ENCODE measurements at places on chromosomes 16 and 17.
A peak's percentile ranks its signal among the peaks of the same experiment; 100 is the strongest.

- peaks cover 17% of the 10 kb centered on the region for H3K36me3 ChIP-seq
- H3K4me1 ChIP-seq: peaks cover 37% of the 10 kb centered on the region
- DNase-seq: peak; percentile 22
- peak overlapping the region; percentile 99 for H3K27ac ChIP-seq
- H3K27me3 ChIP-seq: no peaks in the 10 kb centered on the region
Measured at GRCh38 chr16:29926711-29927052, 656 bp upstream of the KCTD13 start.

DNA sequence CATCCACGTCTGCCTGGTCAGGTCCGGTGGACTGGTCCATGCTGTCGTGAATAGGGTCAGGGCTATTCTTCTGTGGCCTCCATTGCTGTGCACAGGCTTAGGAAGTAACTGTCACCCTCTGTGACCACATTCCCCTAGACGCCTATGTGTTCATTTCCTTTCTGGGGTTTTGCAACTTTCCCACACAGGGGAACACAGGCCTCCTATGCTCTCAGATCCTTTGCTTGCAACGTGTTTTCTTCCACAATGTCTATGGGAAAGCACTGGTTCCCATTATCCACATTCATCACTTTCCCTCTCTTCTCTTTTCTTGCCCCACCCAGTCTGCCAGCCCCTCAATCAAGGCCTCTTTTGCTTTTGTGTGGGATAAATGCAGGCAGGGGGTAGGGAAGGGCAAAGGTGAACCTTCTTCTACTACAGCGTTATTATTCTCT is 43.2 kb upstream of the DNAJA2 start:
- DNase-seq: no peak
- H3K4me3 ChIP-seq: no peak overlapping the region
- H3K4me1 ChIP-seq: peaks cover 10% of the 10 kb centered on the region
- no peaks in the 10 kb centered on the region for H3K36me3 ChIP-seq
- no peak overlapping the region for H3K27ac ChIP-seq
- H3K27me3 ChIP-seq: peaks cover 5% of the 10 kb centered on the region

- no peaks in the 10 kb centered on the region for H3K27me3 ChIP-seq
- peaks cover 4% of the 10 kb centered on the region for H3K36me3 ChIP-seq
- no peak overlapping the region for H3K27ac ChIP-seq
- H3K4me1 ChIP-seq: peaks cover 45% of the 10 kb centered on the region
Measured at GRCh38 chr16:58511933-58512815, 3.1 kb upstream of the SETD6 start.

DNA sequence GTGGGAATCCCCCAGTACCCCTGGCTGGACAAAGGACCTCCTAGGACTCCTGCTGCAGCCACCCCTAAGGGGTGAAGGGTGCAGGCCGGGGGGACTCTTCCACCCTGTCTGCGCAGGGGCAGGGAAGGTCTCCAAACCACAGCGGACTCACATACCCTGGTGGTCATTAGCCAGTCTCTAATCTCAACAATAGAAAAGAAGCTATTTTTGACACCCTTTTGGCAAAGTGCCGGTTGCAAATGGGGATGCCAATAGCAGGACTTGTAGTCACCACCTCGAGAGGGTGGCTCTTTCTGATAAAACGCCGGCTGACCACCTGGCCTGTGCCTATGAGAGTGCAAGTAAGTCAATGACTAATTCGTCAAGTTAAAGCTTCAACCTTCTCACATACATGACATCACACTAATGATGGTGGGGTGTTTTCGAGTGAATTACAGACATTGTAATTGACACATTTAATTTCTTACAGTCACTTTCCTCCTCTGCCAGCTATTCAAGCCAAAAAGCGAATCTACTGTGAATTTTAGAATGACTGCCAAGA is 23.1 kb upstream of the DNAH17 start:
- no peak for DNase-seq
- no peak overlapping the region for H3K4me3 ChIP-seq
- no peaks in the 10 kb centered on the region for H3K36me3 ChIP-seq
- H3K27me3 ChIP-seq: peaks cover 4% of the 10 kb centered on the region
- H3K27ac ChIP-seq: no peak overlapping the region
